Stomach (tissue), 19 donors: ENCODE measurements at places on chromosomes 2 and 18. TPM values are rescaled to one million over a fixed set of nuclear protein-coding genes. Genes with fewer than 3 reads are reported as not detected.

The PTH2R gene
- not detected for total RNA-seq

The TFCP2L1 gene
- total RNA-seq: 48.2 TPM

DNA sequence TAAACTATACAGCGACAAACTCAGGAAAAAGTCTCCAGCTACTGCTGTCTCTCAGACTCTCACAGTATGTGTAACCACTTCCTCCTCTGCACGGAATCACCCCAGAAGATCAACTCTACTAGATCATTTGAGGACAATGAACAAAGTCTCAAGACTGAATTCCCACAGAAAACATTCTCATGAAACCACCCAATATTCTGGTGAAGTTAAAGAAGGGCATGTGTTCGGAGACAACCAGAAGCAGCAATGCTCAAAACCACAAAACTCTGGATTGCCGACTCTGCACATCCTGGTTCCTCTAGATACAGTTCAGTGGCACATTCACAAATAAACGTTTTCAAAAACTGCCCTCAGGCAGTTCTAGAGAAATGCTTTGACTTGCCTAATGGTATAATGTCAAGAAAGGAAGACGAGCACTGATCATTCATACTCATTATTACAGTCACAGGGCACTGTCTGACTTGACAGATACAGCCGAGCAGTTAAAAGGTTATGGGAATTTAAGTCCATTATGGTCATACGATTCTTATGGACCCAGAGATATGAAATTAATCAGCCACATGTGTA is 91.9 kb upstream of the STK17B start:
- no peak for DNase-seq

DNA sequence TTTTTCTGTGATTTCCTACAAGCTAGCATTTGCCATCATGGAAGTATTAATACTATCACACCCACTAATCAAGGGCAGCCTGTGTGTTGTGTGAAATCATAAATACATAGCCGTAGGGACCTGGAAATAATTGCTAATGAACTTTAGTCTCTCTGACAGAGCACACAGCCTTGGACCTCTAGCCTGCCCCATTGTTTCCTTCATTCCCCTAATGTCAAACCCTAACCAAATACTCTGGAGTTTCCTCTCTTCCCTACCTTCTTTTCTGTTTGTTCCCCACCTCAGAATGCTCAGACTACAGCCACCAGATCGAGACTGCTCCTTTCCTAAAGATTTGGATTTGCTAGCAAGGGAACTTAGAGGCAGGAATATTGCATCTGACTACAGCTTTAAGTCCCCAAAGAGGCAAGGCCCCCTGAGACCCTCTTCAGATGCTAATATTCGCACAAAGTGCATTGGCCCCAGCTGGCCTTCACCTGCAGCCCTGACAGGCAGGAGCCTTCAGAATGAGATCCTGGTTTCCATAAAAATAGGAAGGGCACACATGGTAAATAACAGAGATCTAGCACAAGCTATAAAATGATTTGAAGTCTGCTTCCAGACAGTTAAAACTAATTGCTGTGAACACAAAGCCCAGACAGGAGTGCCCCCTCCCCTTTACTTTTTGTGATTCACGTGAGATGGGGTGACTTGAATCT is 279.2 kb upstream of the DCC start:
- DNase-seq: no peak

The RUFY4 gene
- total RNA-seq: not detected

DNA sequence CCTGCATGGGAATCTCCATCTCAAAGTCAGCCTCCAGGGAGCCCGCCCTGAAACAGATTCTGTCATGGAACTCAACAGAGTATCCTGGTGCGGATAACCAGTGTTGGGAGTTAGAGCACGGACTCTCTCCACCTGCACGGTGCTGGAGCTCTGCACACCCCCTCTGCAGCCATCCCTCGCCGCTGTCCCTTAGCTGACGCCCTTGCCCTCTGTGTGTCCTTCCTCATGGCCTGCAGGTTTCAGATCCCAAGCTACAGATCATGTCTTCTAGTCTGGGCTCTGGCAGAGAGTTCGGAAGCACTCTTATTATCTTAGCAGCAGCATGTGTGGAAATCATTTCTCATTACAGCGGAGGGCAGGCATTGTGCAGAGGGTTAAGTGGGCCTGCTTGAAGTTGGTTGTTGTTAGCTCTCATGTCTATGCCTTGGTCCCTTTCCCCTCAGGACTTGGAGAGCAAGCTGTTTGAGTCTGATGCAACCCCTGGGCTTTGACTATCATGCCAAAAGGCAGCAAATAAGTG is 26.0 kb downstream of the TMEM127 start:
- DNase-seq: no peak

- no peak for DNase-seq
These were observed 53.6 kb downstream of the VIT start for GRCh38 chr2:36750101-36750500.

DNA sequence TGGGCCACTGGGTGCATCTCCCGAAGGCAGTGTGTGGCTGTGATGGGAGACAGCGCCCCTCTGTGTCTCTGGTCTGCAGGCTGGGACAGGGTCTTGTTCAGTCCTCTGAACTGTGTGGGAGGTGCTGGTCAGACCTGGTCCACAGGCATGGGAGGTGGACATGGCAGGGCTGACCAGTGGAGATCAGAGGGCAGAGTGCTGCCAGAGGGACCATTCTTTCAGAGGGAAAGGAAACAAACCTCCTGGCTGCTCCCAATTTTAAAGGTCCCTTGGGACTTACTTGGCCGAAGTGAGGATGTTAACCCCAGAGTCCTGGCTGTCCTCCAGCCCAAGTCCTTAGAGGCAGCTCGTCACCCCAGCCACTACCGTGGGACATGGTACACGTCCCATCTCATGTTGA is 4.0 kb downstream of the CAPN13 start:
- DNase-seq: no peak

The EPB41L3 gene
- total RNA-seq: 13.9 TPM

The SPHKAP gene
- not detected for total RNA-seq

The GPR75 gene
- total RNA-seq: 9.3 TPM

DNA sequence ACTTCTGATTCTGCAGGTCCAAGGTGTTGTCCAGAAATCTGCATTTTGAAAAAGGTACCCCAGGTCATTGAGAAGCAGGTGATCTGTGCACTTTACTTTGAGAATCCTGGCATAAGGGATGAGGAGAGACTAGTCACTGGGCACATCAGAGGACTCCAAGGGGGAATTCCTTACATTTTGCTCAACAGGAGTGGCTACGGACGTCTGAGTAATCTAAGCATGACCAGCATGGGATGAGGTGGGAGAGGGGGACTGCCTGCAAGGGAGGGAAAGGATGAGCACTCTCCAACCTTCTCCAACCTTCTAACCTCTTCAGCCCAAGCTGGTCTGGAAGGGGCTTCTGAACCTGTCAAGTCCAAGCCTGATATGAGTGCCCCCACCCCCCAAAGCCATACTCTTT is 55.5 kb downstream of the MARCHF4 start:
- no peak for DNase-seq

- DNase-seq: no peak
These were observed 19.1 kb downstream of the KCNK3 start for GRCh38 chr2:26711457-26712161.

GRCh38 chr18:13387855-13388548 is 169.4 kb downstream of the LDLRAD4 start:
- DNase-seq: no peak

The TEX44 gene
- total RNA-seq: not detected

DNA sequence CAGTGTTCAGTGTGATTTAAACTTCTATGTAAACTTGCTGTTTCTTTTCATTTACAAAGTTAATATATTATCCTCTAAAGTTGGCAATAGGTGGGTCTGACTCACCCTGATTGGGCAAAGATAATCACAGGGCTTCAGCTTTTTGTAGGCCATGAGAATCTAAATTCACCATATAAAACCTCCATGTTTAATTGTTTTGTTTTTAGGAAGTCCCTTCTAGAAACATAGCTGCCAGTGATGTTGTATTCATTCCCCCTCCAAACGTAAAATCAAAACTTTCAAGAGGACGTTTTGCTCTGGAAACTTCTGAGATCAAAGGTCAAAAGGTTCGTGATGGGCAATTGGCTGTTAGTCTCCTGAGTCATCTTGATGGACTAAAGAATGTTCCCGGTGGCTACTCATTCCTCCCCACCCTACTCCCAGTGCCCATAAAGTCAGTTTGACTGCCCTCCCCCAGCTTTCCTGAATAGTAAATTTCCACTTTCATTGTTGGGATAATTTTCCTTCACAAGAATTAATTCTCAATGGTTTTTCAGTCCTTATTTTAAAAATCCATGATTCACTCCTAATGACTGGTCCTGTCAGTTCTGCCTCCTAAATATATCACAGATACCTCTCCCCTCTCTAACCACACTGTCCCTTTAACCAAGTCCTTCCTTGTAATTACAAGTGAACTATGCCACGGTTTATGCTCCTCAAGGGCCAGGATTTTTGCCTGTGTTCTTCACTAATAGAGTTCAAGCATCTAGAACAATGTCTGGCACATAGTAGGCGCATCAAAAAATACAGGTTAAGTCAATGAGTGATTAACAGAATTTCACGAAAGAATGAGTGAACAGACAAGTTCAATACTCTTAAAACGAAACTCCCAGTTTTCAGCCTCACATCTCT is 164.4 kb upstream of the VRK2 start:
- DNase-seq: no peak

DNA sequence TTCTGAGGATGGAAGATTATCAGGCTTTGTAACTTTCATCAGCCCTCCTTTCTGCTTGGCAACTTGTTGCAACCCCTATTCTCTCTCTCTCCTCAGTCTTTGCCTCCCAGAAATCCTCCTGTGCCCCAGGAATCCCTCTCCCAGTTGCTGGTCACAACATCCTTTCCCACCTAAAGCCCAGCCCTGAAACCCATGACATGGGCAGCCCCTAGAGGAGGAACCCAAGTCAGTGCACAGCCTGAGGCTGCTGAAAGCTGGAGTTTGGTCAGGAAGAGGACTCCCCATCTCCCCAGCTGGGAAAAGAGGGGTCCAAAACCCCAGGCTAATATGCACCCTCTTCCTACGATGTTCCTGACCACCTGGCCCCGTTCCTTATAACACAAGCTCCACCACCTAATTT is 29.5 kb downstream of the PKDCC start:
- no peak for DNase-seq

The PCARE gene
- not detected for total RNA-seq

- no peak for DNase-seq
These were observed 56.7 kb upstream of the ASAP2 start for GRCh38 chr2:9149726-9150567.

The DLGAP1 gene
- total RNA-seq: 7.0 TPM

DNA sequence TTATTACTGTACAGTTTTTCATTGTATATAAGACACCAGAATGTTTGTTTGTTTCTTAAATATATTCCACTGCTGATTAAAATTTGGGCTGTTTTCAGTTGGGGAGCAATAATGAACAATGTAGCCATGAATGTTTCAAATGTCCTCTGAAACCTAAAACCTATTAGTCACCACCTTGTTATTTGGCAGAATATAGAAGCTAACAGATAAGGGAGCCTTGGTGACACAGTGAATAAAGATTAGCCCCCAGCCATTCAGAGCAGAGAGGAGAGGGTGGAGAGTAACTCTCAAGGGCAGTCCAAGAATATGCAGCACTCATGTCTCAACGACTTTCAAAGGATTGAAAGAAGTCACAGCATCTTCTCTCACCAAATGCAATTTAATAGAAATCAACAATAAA is 43.1 kb upstream of the ATP8B1 start:
- peak; percentile 40 for DNase-seq

DNA sequence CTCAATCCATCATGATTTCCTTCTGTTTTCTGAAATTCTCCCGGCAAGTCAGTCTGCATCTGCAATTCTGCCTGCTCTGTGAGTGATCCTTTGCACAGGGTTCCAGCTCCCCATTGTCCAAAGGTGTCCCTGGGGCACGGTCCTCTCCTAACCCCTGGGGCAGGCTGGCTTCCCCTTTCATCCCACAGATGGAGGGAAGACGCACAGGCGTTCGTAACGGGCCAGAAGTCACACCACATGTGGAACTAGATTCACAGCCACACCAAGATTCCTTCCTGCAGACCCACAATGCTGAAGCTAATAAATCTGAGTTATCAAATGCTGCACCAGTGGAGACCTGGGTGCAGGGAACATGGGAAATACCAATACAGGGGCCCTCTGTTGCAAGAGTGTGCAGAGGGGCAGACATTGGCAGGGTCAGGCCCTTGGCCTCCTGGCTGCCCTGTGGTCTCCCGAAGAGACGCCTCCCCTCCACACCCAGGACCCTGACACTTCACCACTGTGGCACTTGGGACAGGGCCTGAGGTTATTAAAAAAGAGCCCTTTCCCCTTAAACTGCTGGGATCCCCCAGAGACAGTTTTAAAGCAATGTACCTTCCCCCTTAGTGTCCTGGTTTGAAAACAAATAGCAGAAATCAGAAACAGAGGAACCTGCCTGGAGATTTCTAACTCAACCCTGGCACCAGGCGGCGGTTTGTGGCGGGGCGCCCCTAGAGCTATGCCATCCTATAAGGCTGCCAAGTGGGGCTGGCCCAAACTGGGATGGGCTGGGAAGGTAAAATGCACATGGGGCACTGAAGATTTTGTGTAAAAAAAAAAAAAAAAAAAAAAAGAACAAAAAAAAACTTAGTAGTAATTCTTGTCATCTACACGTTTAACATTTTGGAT is 15.4 kb downstream of the ZNF516 start:
- no peak for DNase-seq

GRCh38 chr2:66984864-66985263 is 412.3 kb upstream of the ETAA1 start:
- DNase-seq: no peak

GRCh38 chr2:20178249-20178607 is 46.7 kb downstream of the SDC1 start:
- DNase-seq: peak; percentile 66

The ITGB6 gene
- 17.0 TPM for total RNA-seq

GRCh38 chr2:135555311-135555710 is 24.0 kb downstream of the R3HDM1 start:
- DNase-seq: no peak

GRCh38 chr2:29155578-29155977 is 40.4 kb downstream of the CLIP4 start:
- DNase-seq: no peak

DNA sequence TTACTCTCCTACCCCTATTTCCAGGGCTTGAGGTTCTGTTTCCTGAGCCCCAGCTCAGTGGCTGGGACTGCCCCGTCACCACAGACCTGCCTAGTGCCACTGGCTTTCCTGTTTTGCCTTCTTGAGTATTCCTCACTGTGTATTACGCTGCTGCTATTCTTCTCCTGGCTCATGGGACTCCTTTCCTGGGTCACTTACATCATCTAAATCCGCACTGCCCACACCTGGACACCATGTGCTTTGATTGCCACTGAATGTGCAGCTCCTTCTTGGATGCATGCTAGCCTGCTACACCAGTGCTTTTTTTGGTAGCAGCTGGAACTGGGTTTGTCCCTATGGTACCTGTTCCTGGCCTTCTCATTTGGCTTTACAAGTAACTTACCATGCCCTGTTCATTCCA is 96.6 kb upstream of the PTPRM start:
- no peak for DNase-seq

The SLC5A7 gene
- total RNA-seq: not detected
